Activated T-helper 2 cell treated with anti-CD3 and anti-CD28 coated beads, Interferon-gamma antibody, Interleukin-2, Interleukin-4, amounts not matched to agents 10 μg/mL and 5 μg/mL and 100 μg/mL, durations not matched to agents 14 hours and 24 hours and 36 hours (primary cell): ENCODE measurements at places on chromosomes 12 and 14.

GRCh38 chr12:53750812-53751335 lies 905 bp downstream of the CISTR start:
- no peak for DNase-seq

- DNase-seq = no peak
Measured at GRCh38 chr14:72699852-72700257, 194.0 kb downstream of the DPF3 start.

- no peak for DNase-seq
Measured at GRCh38 chr12:19683178-19683927, 244.1 kb downstream of the AEBP2 start.

DNA sequence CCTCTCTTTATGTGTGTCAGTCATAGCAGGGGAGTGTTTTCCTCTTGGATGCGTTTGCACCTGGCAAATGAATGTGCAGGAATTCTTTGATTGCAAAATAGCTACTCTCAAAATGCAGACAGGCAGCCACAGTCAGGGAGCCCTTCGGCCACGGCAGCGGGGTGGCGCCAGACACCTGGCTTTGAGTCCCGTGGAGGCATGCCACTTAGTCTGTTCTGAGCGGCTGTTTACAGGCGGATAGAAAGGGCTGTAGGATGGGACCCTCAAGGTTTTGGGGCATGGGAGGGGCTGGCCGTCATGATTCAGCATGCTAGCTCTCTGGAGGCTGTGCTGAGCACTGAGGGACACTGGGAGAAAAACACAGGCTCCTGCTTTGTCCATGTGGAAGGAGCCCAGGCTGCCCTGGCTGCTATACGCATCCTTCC lies 117.1 kb downstream of the SLC25A47 start:
- no peak for DNase-seq

DNA sequence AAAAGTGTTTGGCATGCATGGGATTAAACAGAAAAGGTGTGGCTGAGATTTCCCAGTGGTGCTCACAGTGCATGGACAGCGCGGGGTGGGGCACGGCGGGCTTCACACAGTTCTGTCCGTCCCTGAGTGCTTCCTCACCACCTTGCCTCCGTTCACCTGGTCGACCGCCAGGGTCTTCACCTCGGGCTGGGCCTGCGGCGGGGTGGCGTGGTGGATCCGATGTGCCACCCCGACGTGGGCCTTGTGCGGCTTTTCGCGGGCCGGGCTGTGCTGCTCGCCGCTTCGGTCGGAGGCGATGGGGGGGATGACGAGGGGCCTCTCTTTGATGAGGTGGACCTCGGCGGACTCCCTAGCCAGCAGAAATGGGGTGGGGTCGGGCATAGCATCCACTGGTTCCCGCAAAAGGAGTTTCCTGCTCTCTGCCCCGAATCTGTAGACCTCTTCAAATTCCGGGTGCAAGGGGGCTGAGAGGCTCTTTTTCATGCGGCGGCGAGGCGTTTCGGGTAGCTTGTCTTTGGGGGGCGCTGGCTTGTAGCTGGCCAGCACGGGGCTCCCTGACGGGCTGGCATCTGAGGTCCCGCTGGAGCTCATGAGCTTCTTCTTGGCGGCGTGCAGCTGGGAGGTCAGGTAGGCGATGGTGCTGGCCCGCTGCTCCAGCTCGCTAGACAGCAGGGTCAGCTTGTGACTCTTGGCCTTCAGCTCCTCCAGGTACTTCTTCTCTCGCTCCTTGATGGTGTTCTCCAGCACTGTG lies 35.5 kb downstream of the CCDC92 start:
- DNase-seq = no peak

GRCh38 chr12:125314051-125314755 lies 249.0 kb downstream of the AACS start:
- no peak for DNase-seq

DNA sequence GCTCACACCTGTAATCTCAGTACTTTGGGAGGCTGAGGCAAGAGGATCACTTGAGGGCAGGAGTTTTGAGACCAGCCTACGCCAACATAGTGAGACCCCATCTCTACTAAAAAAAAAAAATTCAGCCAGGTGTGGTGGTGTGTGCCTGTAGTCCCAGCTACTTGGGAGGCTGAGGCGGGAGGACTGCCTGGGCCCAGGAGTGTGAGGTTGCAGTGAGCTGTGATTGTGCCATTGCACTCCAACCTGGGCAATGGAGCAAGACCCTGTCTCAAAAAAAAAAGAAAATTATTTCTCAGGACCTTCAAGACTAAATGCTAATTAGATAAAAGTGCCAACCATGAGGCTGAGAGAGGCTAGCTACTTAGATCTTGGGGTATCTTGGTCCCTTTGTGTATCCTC lies 23.5 kb downstream of the OTUB2 start:
- no peak for DNase-seq

DNA sequence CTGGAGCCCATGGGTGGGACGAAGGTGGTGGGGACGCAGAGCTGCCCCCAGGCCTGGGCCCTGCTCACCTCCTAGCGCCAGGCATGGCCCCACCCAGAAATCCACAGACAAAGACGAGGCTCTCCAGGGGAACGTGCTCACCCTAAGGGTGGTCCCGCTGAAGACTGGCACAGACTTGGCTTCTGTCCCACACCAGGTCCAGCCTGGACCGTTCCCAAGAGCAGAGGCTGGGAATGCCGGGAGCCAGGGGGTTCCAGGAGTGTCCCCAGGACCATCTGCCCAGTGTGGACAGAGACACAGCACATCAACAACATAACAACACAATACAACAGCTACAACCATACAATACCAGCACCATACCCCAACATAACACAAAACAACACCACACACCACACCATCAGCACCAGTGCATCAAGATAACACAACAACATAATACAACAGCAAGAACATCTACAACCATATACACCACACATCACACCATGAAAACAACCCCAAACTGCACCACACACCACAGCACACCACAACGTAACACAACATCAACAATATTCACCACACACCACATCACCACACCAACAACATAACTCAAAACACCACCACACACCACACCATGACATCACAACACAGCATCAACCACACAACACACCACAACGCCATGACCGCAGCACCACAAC lies 329.6 kb downstream of the ADGRD1 start:
- DNase-seq = no peak

DNA sequence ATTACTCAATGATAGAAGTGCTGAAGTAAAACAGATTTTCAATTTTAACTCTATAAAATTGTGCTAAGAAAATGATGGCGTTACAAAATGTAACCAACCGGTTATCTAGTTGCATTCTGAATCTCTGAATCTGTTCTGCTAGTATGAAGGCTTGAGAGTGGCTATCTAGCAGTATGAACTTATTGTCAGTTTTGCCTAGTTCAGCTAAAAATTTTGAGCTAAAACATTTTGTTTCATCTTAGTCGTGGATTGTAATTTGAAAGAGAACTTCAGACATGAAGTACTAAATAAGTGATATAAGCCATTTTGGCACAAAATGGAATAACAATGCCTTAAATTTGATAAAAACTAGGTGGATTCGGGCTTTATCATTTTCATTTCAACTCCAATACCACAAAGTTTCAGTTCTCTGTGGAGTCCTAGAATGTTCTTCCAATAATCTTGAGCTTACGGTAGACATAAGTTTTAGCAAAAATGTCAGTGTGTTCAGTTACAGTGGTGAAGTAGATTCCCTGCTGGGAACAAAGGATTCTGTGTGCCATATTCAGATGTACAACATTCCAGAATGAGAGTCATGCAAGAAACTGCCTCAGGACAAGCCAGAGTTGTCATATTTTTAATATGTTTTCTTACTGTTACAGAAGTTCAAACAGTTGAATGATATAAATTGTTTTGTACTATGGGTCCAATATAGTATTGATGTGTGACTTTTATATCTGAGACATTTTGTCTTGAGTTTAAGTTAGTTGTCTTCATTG lies 28.1 kb downstream of the ATP6V1D start:
- no peak for DNase-seq

- no peak for DNase-seq
Measured at GRCh38 chr12:7905071-7905470, 30.9 kb downstream of the SLC2A3 start.

GRCh38 chr12:56146492-56147460 lies 5.6 kb upstream of the MYL6B start:
- DNase-seq = no peak

DNA sequence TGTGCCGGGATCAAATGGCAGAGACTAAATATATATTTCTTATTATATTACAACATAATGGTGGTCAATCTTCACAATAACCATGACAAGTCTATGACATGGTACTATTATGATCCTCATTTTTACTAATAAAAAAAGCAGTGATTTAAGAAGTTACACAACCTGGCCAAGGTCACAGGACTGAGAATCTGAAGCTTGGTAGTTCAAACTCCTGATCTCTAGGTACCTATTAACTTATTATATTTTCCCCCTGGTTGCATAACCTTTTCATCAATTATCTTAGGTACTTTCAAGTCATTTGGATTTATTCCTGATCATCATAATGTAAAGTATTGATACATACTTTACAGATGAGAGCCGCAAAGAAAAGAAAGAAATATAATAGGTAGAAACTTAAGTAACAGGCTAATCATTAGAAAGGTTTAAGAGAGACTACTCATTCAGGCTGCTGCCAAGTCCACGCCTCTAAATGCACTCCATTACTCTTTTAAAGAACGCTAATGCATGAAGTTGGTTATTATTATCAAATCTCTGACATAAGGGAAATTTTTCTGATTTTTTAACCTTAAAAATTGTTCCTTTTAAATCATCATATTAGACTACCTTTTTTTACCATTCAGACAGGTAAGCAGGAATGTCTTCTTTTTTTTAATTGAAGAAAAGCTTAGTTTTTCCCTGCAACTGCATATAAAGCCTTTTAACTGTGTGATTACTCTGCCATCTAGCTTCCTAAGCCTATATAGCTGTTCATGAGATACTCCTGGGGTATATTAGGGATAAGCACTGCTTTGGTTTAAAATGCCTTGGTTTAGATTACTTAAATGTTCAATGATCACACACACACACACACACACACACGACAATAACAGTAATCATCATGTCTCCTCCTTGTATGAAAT lies 35.6 kb downstream of the RPS29 start:
- no peak for DNase-seq

- no peak for DNase-seq
Measured at GRCh38 chr14:63766611-63767010, 38.7 kb upstream of the SGPP1 start.

GRCh38 chr14:102314242-102315011 lies 5.1 kb upstream of the ZNF839 start:
- peak; percentile 72 for DNase-seq

- DNase-seq = no peak
Measured at GRCh38 chr12:45089411-45090075, 38.6 kb upstream of the DBX2 start.

DNA sequence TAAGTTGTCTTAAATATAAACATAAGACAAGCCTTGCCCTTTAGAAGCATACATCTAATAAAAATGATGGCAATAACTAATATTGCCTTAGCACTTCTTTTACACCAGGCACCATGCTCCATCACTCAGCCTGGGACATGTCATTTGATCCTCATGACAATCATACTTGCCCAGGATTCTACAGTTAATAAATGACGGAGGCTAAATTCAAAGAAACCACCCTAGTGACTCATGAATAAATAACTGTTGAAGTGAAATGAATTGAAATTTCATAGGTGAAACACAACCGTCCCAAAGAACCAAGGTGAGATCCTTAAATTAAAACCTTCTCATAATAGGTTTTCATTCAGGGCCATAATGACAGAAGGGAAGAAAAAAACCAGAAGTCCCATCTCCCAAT lies 89.5 kb downstream of the GRIN2B start:
- DNase-seq = no peak

DNA sequence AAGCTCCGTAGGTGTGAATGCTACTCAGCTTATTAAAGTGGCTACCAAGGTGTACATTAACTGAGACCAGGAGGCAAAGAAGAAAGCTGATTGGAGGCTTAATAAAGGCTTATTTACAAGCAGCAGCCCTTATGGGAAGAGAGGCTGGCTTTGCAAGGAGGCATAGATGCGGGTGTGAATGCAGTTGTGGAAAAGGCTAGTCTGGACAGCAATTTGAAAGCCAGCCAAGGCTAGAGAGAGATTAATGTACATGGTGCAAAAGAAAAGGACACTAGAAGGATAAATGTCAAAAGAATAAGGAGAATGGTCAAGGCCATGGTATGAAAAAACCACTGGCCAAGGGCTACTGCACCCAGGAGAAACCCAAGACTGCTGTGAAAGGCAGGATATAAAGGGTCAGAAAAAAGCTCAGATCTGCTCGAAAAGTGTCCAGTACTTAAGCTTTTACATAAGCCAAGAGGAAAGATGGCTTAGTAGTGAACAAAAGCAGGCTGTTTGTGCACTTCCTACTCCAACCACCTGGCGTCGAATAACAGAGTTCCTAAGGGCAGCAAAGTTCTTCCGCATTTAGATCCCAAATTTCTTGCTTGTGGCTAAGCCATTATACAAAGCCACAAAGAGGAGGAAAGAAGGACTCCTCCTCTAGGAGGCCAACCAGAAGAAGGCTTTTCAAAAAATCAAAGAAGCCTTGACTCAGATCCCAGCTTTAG lies 24.0 kb downstream of the KLRK1 start:
- DNase-seq = no peak

DNA sequence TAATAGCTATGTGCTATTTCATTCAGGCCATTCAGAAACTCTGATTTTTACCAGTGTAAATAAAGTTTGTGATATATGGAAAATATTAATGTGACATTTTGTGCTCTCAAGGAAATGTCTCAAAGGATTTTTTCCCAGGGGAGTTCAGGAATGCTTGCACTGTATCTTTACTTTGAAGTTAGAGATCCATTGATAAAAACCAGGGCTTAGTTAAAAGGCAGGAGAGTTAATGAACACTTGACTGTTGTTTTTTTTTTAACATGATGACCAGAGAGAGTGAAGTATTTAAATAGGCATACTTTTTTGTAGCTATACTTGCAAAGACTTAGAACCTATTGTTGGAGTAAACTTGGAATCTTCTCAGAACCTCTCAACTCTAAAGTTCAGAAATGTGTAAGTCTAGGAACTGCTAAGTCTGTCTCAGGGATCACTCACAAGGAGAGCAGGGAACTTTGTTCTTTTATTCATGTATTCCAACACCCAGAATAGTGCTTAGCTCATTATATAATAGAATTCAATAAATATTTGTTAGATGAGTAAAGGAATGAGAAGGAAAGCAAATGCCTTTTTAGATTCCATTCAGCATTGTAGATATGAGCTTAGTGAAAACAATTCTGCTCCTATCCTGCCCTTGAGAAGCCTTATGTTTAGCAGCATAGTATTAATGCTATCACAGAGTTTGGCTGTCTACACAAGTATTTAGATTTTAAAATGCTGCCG lies 117.5 kb downstream of the DAAM1 start:
- DNase-seq = no peak

GRCh38 chr14:29821242-29821641 lies 106.4 kb downstream of the PRKD1 start:
- DNase-seq = no peak

GRCh38 chr12:82955043-82955442 lies 268.3 kb downstream of the TMTC2 start:
- no peak for DNase-seq
